ENCODE measurements at places on chromosomes 6 and 20.
A peak's percentile ranks its signal among the peaks of the same experiment; 100 is the strongest.

- peak; percentile 56 for DNase-seq
These were observed 46.2 kb upstream of the LAMA2 start for GRCh38 chr6:128836761-128837160.

- DNase-seq, result peak; percentile 12
These were observed 23.0 kb upstream of the EXOC2 start for GRCh38 chr6:715709-716491.

DNA sequence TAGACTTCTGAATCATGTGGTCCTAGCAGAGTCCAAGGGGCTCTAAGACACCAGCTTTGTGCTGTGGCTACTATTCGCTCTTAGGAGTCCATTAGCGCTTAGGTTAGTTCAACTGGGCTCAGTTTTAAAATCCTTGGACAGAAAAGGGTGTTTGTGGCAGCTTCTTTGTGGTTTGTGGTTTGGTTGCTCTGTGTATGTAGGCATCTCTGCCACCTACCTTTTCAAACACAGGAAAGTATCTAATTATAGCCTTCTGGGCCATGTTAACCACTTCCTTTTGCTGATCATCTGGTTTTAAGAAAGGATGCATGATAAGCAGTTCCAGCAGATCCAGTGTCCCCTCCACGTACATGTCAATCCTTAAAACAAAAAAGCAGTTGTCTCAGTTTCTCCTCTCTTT is 10.8 kb downstream of the GSTA4 start:
- DNase-seq, result no peak

- DNase-seq, result no peak
These were observed 338.3 kb upstream of the KCNQ5 start for GRCh38 chr6:72283571-72283970.

GRCh38 chr20:32752458-32753250 is 9.4 kb upstream of the COMMD7 start:
- peak; percentile 70 for DNase-seq
